WERI-Rb-1 (cell line): ENCODE measurements at places on chromosomes 7 and 10.

- no peak for DNase-seq
Observed at GRCh38 chr7:42642699-42643098, 269.2 kb downstream of the C7orf25 start.

GRCh38 chr7:1410992-1411391 lies 48.3 kb downstream of the MICALL2 start:
- DNase-seq, result peak; percentile 85

- DNase-seq, result no peak
Observed at GRCh38 chr7:137454246-137454724, 110.8 kb upstream of the PTN start.

DNA sequence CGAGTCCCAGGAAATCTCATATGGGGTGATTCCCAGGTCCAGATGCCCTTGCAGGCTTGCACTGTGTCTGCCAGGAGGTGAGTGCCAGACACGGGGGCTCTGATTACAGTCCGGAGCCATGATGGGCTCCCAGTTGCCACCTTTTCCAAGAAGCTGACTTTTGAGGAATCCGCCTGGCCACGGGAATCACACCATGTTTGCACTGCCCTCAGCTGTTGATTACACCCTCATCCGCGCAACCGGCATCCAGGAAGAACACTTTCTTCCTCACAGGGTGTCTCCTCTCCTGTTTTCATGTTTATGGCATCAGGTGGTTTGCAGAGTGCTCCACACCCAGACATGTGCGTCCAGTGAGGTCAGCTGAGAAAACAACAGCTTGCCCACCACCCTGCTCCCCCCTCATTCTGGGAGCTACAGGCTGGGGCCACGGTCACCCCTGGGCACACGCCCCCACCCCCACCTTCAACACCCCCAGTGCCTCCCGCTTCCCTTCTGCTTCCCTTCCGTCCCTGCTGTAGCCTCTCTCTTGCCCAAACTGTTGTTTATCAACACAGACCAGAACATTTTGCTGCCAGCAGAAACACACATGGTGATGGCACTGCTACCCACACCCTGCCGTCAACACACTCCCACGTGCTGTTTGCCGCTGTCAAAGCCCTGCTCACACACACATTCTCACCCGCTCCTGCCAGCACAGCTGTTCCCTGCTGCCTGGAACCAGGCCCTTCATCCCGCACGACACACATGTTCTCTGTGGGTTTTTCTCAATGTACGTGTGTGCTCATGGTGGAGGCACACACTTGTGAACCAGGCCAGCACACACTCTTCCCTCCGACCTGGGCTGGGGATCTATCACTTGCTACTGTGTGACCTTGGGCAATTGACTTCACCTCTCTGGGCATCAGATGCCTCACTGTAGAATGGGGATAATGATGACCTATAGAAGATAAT lies 35.8 kb downstream of the DDIT4 start:
- no peak for DNase-seq

GRCh38 chr10:76031769-76032699 lies 600.6 kb downstream of the LRMDA start:
- DNase-seq, result no peak

- DNase-seq, result no peak
Observed at GRCh38 chr10:96978621-96979154, 146.6 kb downstream of the LCOR start.

GRCh38 chr7:2051707-2052656 lies 180.8 kb downstream of the MAD1L1 start:
- DNase-seq, result peak; percentile 50

GRCh38 chr7:140213684-140214074 lies 36.9 kb upstream of the KDM7A start:
- no peak for DNase-seq

GRCh38 chr7:102396710-102397019 lies 502 bp downstream of the PRKRIP1 start:
- no peak for DNase-seq

- no peak for DNase-seq
Observed at GRCh38 chr10:11789306-11789705, 33.9 kb upstream of the PROSER2 start.

GRCh38 chr7:47677664-47678063 lies 95.8 kb upstream of the TNS3 start:
- no peak for DNase-seq

GRCh38 chr7:73647725-73648592 lies 19.7 kb upstream of the VPS37D start:
- DNase-seq, result peak; percentile 41

- no peak for DNase-seq
Observed at GRCh38 chr7:151754688-151755130, 122.2 kb downstream of the PRKAG2 start.

DNA sequence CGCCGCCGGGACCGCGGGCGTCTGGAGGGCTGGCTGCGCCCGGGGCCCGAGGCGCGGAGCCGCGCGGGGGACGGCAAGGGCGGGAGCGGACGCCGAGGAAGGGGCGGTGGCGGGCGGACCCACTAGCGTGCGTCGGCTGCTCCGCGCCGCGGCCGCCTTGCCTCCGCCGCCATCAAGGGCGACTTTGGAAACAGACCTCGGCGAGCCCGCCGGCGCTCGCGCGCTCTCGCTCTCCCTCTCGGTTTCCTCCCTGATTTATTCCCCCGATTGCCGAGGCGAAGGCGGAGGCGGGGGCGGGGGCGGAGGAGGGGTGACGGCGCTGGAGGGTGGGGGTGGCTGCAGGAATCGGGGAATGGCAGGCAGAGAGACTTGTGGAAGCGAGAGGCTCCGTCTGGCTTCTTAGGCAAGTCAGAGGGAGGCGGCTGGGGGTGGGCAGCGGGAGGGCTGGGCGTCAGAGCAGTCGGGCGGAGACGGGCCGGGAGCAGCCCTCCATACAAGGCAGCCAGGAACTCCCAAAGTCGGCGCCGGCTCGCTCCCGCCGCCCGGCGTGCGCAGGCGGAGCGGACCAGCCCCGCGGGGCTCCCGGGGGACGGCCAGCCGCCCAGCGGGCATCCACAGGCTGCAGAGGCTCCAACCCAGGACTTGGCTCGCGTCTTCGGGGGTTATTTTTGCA lies at the start of gene CACNA2D1:
CACNA2D1 (minus strand) TSS at position 231 of the 673 bp plus-strand sequence.
- peak; percentile 92 for DNase-seq

GRCh38 chr10:67802767-67803538 lies 35.0 kb downstream of the DNAJC12 start:
- no peak for DNase-seq

- DNase-seq, result no peak
Observed at GRCh38 chr10:113086282-113086681, 136.2 kb downstream of the TCF7L2 start.

GRCh38 chr10:98449287-98449686 lies 2.6 kb upstream of the HPS1 start:
- DNase-seq, result no peak

DNA sequence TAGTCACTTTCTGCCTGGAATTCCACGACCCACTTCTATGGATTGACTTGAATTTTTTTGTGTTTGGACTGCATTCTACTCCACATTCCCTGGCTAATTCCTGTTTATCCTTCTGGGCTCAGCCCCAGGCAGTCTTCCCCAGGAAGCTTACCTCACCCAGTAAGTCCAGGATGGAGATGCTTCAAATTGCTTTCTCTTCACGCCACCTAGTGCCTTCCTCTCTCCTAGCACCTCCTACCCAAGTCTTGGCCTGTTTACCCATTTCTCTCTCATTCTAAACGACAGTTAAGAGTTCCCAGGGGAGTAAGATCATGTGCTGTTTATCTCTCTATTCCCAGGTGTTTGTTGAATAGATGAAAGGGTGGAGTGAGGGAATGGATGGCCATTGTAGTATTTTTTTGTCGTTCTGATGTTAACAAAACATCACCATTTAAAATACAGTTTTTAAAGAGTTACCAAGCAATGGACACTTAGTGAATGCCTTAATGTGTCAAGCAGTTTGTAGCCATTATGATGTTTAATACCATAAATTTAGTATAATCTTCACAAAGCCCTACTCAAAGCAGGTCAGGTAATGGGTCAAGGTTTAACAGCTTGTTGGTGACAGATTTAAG lies 45.5 kb upstream of the TARP start:
- peak; percentile 81 for DNase-seq

DNA sequence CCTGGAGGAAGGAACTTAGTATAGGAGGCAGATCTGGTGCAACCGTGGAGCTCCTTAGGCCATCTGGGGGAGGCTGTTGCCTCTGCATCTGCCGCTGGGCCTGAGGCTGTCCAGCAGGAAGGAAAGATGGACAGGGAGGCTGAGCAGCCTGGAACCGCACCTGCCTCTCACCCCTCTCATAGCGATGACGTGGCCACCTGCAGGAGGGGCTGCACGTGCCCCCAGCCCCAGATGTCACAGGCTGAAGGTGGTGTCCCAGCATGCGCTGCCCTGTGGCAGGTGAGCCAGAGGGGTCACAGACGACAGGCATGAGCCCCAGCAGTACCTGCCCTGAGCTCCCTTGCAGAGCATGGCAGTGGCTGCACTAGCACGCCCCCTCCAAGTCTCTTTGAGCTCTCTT lies 283.9 kb downstream of the ACTR3B start:
- DNase-seq, result no peak

GRCh38 chr7:30658479-30659074 lies 23.7 kb downstream of the CRHR2 start:
- no peak for DNase-seq
